ENCODE measurements at places on chromosomes 6 and 20. TPM values are rescaled to one million over a fixed set of nuclear protein-coding genes. Genes with fewer than 3 reads are reported as not detected.

GRCh38 chr6:89564752-89565427 is 73.7 kb downstream of the LYRM2 start:
- no peak for DNase-seq

DNA sequence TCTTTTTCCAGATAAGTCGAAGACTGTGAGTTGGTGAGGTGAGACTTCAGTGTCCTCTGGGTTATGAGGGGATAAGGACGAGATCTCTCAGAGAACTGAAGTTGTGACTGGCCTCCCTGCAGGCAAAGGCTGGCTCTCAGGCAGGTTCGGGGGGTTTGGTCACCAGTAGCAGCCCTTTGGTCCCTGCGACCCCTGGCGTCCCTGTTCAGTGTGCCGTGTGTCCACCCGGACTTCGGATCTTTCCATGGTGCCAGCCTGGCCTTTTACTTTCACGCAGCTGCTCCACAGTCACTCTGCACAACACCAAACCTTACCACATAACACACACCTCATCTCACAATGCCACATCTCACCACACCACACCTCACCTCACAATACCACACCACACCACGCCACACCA is 131.9 kb downstream of the ERMARD start:
- no peak for DNase-seq

GRCh38 chr6:158185729-158186456 is 17.7 kb downstream of the GTF2H5 start:
- DNase-seq, result no peak

GRCh38 chr6:16474772-16475493 is 236.5 kb downstream of the GMPR start:
- DNase-seq, result no peak

- DNase-seq, result no peak
These were observed 35.7 kb upstream of the SCUBE3 start for GRCh38 chr6:35178012-35178411.

DNA sequence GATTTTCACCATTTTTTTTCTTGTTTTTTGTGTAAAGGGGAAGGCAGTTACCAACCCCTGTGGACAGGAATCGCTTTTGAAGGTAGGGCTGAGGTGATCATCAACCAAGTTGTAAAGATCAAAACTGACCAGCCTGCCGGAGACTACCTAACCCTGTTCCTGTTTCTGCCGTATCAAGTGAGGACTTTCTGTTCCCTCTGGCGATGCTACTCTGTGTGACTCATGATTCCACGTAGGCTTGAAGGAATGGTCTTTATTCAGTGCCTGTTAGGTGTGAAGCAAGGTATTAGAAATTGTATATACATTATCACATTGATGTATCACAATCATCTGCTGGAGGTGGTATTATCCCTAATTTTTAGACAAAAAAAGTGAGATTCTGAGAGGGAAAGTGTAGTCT is 161.3 kb downstream of the SOX4 start:
- no peak for DNase-seq

- DNase-seq, result no peak
These were observed 68.9 kb upstream of the PHACTR2 start for GRCh38 chr6:143608906-143609305.

DNA sequence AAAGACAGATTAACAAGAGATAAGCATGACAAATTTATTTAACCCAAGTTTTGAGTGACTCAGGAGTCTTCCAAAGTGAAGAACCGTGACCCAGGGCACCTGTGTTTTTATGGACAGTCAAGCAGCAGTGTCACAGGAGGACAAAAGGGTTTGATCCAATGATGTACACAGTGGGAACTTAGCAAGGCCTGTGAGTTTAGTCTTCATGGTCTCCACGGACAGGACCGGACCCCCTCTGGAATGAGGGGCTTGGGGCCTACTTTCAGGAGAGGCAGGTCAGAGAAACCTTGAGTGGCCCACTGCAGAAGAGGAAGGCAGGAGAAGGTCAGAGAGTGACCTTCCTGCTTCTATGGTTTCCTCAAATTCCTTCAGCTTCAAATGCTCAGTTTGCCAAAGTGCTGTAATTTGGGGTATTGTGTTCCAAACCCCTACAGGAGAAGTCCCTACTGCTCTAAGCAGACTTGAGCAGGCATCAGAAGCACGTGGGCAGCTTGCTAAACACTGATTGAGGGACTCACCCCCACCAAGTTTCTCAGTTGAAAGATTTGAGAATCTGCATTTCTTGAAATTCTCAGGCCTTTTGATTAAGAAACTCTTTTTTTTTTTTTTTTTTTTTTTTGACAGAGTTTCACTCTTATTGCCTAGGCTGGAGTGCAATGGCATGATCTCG is 26.4 kb upstream of the ZMYND8 start:
- DNase-seq, result no peak

The OR2H1 gene
- not detected for total RNA-seq
